ENCODE measurements at places on chromosomes 6 and 20.

DNA sequence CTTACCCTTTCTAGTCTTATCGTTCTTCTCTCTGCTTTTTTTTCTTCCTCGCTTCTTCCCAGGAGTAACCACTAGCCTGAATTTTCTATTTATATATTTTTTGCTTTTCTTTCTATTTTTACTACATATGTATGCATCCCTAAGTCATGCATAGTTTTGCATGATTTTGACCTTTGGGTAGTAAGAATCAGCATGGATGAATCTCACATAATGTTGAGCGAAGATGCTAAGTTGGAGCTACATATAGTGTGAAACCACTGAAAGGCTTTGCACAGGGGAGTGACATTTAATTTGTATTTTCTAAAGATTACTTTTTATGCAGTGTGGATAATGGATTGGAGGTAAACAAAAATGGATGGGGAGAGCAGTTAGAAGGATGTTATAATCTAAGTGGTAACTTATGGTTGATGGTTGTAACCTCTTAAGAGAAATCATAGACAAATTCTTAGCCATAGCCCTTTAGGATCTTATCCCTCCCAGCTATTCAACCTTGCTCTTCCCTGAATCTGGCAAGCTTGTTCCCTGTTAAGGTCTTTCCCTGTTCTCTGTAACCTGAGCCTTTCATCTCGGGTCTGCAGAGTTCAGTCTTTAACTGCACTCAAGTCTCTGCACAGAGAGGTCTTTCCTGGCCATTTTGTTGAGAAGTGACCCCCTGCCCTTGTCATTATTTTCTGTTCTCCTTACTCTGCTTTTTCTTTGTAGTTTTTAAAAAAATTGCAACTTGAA, 18.0 kb downstream of the PEX7 start:
- no peak for DNase-seq

GRCh38 chr20:52035977-52036376, 155.6 kb downstream of the ZFP64 start:
- DNase-seq: no peak

- DNase-seq: no peak
Measured at GRCh38 chr6:139679516-139680179, 305.2 kb upstream of the CITED2 start.

DNA sequence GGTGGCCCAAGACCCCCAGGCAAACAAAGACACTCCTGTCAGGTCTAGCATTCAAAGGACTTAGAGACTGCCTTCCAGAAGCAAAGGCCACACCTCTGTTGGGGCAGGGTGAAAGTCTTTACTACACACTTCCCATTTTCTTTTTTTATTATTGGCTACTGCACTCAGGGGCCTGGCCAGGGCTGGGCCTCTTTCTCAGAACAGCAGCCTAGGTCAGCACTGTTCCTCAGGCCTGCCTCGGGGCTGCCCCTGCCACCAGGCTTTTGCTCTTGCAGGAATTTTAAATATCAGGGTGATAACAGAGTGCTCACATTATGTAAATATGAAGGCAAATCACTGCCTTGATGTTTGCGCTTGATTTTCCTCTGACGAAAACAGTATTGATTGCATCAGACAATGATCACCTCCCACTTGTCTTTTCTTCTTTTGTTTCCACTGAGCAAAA, 18.5 kb downstream of the GSTA4 start:
- DNase-seq: no peak

- DNase-seq: no peak
Measured at GRCh38 chr6:112984899-112985298, 637.8 kb downstream of the RFPL4B start.

DNA sequence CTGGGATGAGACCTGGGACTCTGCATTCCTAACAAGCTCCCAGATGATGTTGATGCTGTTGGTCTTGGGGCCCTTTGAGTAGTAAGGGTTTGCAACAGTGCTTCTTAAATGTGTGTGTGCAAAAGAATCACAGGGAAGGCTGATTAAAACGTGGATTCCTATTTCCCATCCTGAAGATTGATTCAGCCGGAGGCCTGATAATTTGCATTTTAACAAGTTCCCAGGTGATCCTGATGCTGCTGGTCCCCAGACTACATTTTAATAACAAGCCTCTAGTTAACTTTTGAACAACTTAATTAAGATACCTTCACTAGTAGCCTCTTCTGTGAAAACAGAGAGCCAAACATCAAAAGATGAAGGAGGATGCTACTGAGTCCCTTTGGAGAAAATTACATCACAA, 156.4 kb upstream of the LAMP5 start:
- DNase-seq: no peak

DNA sequence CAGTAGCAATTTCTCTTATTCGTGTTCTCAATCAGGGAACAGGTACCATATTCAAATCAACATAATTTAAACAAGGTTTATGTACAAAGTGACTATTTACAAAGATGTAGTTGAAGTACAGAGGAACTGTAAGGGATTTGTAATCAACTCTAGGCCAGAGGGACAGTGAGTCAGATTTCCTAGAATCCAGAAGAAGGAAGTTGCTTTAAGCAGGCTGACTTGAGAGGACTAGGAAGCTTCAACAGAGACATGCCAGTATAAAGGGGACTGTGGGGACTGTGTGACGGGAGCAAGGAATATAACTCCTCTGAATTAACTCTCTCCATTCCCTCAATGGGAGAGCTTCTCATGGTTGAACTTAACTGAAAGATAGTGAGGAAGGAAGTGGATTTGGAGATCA, 427.4 kb upstream of the JAG1 start:
- DNase-seq: no peak

DNA sequence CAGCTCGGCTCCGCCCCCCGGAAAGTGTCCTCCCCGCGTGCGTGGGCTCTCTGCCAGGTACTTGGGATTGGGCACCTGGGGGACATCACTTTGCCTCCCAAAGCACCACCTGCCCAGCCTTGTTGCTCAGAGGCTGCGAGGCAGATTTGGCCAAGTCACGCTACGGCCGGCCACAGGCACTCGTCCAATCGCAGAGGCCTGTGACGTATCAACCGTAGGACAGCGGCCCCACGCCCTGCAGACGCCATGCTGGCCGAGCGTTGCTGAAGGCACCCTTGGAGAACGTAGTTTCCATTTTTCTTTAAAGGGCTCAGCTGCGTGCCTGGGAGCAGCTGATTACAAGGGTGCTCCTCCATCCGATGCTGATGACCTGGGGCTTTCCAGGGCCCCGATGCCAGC, 3.1 kb downstream of the NTSR1 start:
- no peak for DNase-seq

DNA sequence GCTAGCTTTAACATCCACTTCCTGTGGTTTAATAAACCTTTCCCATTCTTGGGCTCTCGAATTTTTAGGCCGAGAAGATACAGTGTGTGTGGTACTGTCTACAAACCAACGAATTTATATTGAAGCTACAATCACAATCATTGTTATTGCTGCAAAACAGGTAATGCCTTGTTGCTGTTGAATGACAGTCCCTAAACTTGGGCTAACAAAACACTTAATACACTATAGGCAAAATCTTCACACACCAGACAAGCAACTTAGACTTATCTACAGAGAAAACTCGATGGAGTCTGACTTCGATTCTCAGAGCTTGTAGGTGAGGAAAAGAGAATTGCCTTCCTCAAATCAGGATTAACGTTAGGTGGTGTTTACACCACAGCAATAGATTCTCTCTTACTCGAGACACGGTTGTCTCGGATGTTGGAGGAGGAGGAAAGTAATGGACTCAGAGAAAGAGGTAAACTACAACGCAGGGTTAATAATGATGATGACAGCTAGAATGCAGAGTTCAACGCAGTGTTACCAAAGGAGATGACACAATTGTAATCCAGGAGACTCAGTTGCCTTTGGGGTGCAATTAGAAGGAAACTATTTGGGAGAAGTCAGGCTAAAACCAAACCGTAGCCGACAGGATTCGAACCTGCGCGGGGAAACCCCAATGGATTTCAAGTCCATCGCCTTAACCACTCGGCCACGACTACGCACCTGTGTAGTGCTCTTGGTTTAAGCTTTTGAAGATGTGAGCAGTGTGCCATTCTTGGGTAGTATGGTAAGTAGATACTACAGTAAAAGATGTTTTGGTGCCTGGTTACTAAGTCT, 32.5 kb upstream of the ZNF184 start:
- peak; percentile 58 for DNase-seq

- no peak for DNase-seq
Measured at GRCh38 chr6:76684875-76685274, 612.4 kb upstream of the IMPG1 start.

DNA sequence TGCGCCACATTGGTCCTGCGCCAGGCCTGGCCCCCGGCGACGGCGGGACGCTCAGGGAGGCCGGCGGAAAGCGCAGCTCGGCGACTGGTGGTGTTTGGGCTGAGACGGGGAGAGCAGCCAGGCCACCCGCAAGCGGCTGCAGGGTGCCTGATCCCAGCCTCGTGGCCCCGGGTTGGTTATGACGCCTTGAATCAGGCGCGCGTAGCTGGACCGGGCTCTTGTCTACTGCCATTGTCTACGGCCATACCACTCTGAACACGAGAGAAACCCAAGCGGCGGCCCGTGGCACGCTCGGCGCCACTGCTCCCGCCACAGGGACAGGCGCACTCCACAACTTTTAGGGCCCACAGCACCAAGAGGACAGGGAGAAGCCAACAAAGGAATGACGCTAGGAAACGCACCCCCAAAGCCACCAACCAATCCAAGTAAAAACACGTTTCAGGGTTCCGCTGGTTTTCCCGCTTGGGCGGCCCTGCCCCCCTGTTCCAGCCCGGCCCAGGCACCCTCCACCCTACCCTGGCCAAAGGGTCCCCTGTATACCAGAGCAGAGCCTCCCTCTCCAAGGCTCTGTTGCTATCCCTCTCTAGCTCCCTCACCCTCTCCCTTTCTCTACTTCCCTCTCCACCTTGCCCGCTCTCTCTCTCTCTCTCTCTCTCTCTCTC, 1849.3 kb upstream of the DEFB115 start:
- DNase-seq: no peak

DNA sequence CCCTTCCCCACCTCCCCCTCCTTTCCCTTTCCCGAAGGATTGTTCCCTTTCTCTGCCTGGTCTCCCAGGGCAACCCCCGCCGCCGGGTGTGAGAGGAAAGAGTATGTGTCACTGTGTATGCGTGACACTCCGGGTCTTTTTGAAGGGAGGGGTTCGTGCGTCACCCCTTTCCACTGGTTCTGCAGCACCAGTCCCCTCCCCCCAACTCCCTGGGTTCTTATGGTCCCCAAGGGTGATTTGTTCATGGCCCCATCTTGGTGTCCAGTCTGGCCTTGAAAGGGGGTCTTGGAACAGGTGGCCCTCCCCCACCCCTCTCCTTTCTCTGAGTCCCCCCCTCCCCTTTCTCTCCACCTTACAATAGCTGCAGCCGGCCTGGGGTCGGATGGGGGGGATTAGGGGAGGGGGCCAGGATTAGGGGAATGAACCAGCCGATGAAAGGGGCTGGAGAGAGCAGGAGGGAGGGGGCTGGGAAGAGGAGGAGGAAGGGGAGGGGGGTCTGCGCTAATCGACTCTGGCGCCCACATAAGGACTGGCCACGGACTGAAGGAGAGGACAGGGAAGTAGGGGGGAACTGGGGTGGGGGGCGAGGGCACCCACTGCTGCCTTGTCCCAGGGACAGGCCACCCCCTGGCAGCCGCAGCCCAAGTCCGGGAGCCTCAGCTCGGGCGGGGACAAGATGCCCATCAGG, 1.3 kb upstream of the RING1 start:
- no peak for DNase-seq

- DNase-seq: no peak
Measured at GRCh38 chr6:20044883-20045282, 167.4 kb downstream of the MBOAT1 start.

- DNase-seq: no peak
Measured at GRCh38 chr6:37489697-37490336, 9.9 kb downstream of the CCDC167 start.

DNA sequence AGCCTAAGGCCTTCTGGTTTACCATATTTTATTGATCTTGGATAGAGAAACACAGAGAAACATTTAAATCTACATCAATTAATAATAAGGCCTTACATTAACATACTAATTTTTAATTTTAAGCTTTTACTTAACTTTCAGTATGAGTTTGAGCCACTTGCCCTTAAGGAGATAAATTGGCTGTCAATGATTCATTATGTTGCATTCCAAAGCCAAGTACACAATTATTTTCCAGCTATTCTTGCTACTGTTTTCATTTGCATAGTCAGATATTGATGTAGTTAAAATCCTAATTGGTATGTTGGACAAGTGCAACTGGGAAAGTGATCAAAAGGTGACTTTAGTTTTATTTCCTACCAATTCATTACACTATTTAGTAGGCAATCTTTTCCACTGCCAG, 58.2 kb downstream of the MOCS1 start:
- DNase-seq: no peak

- no peak for DNase-seq
Measured at GRCh38 chr6:105015482-105015881, 58.6 kb downstream of the LIN28B start.

DNA sequence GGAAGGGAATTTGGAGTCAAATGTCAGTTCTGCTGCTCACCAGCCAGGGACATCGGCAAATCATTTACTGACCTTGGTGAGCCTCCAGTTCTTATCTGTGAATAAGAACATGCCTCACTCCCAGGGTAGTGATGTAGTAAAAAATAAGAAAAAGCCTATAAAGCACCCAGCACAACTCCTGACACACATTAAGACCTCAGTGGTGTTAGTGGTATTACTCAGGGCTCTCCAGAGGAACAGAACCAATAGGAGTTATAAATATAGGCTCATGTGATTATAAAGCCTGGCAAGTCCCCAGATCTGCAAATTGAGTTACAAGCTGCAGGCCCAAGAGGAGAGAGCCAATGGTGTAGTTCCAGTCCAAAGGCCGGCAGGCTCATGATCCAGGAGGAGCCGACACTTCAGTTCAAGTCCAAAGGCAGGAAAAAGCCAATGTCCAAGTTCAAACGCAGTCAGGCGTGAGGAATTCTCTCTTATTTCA, 71.3 kb upstream of the EYA2 start:
- DNase-seq: no peak

- no peak for DNase-seq
Measured at GRCh38 chr6:163878698-163879097, 464.2 kb downstream of the QKI start.

GRCh38 chr6:108501559-108501958, 59.2 kb upstream of the FOXO3 start:
- DNase-seq: no peak

DNA sequence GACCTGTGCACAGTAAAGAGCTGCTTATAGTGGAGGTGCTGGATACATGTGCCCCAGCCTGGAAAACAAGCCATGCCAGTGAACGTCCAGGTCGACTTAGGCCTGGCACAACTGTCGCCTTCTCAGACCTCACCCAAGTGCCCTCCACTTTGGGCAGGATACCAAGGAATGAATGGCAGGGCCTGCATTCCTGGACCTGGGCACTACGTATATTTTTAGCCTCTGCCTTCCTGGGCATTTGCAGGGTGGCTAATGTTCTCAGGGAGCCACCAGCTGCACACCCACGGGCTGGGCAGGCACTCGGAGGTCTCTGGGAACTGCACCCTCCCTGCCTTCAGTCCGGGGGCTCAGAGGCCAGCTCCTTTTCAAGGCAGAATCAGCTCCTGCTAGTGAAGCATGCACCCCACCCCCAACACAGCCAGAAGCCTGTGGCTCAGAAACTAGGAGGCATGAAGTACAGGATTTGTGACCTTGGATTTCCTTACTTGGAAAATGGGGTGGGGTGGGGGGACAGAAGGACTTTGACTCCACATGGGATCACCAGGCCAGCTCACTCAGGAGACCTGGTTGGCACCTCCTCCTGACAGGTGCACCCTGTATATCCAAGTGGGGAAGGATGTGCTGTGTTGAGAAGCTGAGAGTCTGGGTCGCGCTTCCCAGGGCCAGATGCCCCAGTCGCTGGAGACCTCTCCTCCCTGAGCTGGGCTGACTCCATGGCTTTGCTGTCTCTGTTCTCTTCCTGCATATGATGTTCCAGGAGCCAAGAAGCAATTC, 2.5 kb upstream of the LSM14B start:
- DNase-seq: no peak
